ENCODE measurements at places on chromosomes 11 and 22.

DNA sequence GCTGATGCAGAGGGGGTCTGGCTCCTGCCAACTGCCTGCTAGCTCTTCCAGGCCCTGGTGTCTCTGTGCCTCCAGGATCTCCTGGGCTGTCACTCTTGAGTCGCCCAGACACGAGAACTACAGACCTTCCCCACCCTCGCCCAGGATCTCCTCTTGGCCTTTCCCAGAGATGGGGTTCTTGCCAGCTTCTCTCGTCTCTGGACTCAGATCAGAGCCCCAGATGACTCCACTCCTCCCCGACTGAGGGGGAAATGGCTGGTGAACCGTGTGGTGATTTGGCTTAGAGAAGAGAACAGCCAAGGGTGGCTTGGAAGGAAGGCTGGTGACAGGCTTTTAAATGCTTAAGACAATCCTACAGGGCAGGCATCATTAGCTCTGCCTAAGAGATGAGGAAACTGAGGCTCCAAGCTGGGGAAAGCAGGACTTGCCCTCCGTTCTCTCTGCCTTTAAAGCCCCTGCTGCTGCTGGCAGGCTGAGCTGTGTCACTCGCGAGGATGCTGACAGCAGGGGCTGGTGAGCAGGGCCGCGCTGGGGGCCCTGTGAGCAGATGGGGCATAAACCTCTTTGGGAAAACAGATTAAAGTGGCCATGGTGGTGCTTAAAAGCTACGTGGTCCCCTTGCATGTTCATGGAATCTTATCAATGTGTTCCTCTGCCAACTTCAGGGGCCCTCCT is 90.3 kb upstream of the THY1 start:
- no peak for DNase-seq

DNA sequence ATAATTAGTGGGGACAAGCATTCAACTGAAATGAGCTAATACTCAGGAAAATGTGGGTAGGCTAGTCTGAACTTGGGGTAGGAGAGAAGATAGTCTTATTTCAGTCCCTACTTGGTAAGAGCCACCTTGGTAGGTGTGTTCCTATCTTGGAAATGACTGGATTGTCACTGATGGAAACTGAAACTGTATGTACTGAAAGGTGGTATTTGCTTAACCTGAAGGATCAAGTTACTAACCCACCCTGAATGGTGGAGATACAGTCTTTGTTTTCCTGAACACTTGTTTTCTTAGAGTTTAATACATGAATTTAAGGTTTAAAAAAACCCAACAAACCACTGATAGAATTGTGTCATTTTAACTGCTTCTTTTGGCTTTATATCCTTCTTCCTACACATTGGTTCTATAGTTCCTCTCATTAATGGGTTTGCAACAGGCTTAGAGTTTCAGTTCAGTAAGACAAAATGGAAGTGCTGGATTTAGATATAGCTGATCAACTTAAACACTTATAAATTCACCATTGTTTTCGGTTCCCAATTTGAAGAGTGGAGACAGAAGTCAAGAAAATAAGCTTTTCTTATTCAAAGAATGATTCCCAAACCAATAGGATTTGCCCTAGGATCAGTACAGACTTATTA is 4.2 kb downstream of the FAR1 start:
- no peak for DNase-seq

DNA sequence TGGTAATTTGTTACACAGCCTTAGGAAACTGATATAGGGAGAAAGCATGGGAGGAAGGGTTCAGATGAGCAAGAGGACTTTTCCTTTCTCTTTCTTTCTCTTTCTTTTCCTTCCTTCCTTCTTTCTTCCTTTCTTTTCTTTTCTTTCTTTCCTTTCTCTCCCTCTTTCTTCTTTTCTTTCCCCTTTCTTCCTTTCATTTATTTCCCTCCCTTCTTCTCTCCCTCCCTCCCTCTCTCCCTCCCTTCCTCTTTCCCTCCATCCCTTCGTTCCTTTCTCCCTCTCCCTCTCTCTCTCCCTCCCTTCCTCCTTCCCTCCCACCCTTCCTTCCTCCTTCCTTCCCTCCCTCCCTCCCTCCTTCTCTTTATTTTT is 107.8 kb upstream of the LMO1 start:
- DNase-seq = no peak

DNA sequence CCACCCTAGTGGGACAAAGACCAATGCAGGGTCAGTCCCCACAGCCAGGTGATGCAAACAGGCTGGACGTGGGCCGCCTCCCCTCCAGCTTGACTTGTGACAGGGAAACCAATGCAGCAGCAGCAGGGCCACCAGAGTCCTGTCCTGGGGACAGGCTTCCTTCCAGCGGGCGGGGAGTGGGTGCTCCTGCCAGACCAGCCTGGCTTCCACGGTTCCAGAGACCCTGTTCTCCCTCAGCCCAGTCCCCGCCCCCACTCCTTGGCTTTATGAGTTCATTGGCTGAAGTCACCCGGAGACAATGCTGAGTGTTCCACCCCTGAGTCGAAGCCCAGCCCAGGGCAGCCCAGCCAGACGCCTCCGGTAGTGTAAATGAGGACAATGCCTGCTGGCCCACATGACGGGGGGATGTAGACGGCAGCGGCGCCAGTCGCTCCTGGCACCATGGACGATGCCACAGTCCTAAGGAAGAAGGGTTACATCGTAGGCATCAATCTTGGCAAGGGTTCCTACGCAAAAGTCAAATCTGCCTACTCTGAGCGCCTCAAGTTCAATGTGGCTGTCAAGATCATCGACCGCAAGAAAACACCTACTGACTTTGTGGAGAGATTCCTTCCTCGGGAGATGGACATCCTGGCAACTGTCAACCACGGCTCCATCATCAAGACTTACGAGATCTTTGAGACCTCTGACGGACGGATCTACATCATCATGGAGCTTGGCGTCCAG is at the start of gene TSSK2:
TSS of gene TSSK2 (plus strand) at position 350 of the 726 bp plus-strand sequence. CDS start at position 442, 92 bp downstream.
- DNase-seq = no peak

GRCh38 chr11:70087446-70088167 is 9.5 kb downstream of the ANO1 start:
- no peak for DNase-seq

DNA sequence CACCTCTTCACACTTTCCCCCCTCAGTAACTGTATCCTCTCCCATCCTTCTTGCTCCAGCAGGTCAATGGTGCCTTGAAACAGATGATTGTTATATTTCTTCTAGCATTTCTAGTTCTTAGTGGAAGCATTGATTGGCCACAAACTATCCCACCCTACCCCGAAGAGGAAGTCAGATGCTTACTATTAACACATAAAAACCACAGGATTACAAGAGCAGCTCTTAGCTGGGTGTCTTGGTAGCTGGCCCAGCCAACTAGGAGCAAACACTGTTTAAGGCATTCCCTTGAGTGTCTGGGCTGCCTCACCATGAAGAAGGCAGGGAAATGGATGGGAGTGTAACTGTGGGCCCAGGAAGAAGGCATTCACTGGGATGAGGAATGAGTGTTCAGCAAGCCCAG is 176.6 kb downstream of the GRIK4 start:
- no peak for DNase-seq

DNA sequence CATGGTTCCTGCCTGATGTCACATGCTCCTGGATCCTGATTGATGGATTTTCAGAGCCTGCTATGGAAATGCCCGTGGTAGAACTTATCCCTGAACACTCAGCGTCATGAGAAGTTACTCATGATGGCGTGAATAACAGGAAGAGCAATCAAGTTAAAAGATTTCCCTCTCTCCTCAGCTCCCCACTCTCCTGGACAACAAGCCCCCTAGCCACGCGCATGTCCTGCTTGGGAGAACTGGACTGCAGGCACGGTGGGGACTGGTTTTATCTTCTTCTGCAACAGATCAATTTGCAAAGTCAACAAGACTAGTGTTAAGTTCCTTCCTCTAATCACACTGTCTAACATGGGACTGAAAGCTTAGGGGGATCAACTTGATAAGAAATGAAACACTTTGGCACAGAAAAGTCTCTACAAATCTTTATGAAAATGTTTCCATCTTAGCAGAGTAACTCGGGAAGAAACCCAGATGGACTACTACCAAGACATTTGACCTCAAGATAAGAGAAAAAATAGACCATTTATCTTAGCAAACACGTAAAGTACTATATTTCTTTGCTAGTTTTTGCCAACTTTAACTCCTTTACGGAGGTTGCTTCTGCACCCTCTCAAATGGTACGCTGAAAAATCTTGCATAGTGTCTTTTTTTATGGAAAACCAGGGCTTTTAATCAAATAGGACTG is 27.6 kb downstream of the POU2AF1 start:
- DNase-seq = no peak

DNA sequence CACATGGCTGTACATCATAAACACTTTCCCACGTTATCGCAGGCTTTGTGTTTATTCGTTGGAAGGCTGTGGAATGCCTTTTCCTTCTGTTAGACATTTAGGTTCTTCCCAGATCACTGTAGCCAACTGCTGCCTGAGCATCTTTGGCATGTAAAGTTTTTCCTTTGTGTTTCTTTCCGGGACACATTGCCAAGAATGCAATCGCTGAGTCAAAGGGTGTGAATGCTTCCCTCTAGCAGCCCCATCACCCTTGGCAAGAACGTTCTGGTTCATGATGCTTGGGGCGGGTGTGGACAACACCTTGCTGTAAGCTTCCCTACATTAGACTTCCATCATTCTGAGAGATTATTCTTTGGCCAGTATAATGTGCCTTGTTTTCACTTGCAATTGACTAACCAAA is 136.2 kb downstream of the OSBP2 start:
- DNase-seq = no peak

DNA sequence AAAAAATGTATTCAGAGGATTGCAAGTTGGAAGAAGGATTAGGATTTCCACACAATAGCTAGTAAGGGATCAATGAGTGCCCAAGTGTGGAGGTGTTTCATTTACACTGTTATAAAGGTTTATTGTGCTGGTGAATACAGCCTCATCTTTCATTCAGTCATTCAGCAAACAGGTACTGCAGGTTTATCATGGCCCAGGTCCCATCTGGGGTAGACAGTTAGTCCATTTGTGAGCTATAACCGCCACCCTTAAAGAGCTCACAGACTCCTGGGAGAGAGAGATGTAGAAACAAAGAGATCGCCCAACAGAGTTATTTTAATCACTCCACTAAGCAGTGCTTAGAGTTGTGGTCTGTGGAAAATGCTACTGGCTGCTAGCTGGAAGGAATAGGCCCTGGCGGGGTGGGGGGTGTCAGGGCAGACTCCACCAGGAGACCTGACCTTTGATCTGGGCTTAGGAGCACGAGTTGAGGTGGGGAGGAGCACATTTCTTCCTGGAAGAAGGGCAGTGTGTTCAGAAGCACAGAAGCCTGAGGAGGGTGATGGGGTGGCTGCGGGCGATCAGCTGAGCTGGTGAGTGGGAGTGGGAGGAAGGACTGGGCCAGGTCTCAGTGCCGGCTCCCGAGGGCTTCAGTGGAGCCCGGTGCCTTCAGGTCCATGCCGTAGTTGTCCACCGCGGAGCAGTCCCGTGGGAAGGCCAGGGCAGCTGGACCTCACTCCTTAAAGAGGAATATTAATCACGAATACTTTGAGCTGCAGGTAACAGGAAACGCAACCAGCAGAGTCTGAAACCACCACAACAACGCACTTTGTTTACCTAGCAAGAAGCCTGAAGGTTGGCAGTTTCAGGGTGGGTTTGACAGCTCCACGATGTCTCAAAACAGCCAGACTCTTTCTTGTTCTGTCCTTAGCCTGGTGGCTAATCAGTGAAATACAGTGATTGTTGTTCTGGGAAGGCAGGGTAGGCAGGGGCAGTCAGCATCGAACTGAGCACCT is 11.2 kb downstream of the TOM1 start:
- DNase-seq = no peak

GRCh38 chr11:8757047-8757446 is 74.5 kb downstream of the RPL27A start:
- no peak for DNase-seq

- no peak for DNase-seq
These were observed 438.0 kb downstream of the TBC1D22A start for GRCh38 chr22:47200273-47201051.

DNA sequence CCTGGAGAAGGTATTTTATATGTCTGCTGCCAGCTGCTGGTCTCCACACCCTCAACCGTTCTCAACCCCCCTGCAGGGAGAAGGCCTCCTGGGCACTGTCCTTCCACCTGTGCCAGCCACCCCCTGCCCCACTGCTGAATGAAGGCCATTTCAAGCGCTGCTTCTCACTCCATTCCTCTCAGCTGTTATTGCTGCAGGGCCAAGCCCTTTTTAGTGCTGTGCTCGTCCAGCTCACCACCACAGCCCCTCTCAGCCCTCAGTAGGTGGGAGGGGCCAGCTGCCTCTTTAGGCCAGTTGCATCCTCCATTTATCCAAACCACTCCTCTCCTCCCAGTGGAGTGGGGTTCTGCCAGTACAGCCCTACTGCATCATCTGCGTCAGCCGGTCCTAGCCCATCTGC is 1.8 kb upstream of the WBP2NL start:
- DNase-seq = no peak

DNA sequence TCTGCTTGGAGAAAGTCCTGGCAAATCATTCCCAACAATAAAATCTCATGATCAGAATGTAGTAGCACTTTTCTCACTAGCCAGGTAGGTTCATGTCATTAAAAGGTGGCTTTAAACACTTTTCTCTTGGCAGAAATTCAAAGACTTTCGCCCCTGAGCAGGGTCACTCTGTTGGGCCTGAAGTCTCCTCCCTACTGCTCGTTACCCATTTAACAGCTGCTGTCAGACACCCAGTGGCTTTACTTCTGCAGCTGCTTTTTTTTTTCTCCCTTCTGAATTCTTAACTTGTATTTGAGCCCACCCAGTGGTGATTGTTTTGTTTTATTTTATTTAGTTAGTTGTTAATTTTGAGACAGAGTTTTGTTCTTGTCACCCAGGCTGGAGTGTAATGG is 25.0 kb downstream of the ARHGAP8 start:
- no peak for DNase-seq

DNA sequence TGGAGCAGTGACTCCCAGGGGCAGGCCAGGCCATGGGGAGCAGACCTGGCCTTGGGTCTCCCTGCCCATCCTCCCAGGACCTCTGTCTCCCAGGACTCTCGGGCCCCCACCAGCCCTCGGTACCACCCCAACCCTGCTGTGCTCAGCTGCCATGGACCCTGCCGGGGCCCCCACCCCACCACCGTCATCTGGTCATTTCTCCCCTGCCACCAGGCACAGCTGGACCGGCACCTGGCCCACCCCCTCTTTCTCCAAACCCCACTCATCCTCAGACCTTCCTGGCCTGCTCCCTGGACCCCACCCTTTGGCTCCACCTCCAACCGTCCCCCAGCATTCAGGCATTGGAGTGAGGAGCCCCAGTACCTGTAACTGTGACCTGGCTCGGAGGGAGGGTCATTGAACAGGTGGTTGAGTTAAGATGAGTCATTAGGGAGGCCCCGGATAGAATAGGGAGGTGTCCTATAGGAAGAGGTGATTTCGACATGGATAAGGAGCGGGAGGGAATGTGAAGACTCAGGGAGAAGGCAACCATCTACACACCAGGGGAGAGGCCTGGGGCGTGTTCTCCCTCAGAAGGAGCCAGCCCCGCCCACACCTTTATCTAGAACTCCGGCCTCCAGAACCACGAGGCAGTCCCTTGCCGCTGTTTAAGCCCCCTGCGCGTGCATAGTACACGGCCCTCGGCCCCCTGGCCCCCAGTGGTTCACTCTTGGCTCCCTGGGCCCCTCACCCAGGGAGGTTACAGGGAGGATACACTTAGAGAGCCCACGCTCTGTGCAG is 1395.9 kb downstream of the BRD1 start:
- no peak for DNase-seq

GRCh38 chr11:125257190-125257579 is 92.6 kb downstream of the PKNOX2 start:
- DNase-seq = no peak
